ENCODE measurements at places on chromosomes 13 and 19. TPM values are rescaled to one million over a fixed set of nuclear protein-coding genes. Genes with fewer than 3 reads are reported as not detected.

Gene PCP2
- total RNA-seq, result 9.3 TPM

Gene OPA3
- 11.2 TPM for total RNA-seq

Gene KIR3DL1
- not detected for total RNA-seq

Gene KISS1R
- total RNA-seq, result 0.56 TPM

Gene CEACAM8
- not detected for total RNA-seq

DNA sequence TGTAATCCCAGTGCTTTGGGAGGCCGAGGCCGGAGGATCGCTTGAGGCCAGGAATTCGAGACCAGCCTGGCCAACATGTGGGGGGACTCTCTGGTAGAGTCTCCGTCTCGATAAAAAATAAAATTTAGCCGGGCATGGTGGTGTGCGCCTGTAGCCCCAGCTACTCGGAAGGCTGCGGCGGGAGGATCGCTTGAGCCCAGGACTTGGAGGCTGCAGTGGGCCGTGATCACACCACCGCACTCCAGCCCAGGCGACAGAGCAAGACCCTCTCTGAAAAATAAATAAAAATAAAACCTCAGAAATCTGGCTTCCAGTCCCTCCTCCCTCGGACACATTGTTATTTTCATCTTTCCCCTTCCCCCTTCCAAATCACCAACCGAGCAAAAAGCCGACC lies 332 bp downstream of the IRGQ start:
- no peak for DNase-seq

GRCh38 chr13:98285317-98285716 lies 108.2 kb upstream of the RNF113B start:
- no peak for DNase-seq

GRCh38 chr19:58325311-58326022 lies 1.3 kb upstream of the ZSCAN22 start:
- no peak for DNase-seq

DNA sequence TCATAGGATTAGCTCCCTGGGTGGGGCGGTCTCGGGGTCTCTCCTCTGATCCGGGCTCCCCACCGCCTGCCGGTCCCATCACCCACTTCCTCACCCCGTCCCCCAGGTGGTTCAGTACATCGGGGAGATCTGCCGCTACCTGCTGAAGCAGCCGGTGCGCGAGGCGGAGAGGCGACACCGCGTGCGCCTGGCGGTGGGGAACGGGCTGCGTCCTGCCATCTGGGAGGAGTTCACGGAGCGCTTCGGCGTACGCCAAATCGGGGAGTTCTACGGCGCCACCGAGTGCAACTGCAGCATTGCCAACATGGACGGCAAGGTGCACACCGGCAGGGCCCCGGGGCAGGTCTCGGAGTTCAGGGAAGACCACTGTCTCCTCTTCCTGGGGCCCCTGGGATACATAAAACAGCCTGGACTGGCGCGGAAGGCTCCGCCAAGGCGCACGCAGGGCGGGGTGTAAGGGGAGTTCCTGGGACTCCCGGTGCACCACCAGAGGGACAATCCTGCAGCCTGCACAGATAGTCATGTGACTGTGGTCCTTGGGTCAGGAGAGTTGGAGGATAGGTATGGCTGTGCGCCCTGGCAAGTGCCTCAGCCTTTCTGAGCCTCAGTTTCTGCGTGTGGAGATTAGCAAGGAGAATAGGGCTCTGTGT lies 14.2 kb upstream of the PGLS start:
- no peak for DNase-seq

- DNase-seq, result peak; percentile 87
Measured at GRCh38 chr19:46728693-46729339, 11.9 kb upstream of the PRKD2 start.

DNA sequence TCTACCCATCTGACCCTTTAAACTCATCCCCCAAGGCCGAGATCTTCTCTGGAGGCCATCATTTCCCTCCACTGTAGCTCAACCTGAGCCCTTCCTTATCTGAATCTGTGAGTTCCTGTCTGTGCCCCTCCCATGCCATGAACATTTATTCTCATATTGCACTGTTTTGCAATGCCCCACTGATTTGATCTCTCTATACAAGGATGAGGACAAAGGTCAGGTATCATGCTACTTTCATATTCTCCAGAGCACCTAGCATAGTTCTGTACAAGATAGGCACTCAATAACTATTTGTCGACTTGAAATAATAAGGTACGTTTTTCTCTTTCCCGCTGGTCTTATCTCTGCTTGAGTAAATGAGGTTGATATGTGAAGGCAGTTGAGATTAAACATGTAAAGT lies 135.5 kb downstream of the KLF5 start:
- no peak for DNase-seq

DNA sequence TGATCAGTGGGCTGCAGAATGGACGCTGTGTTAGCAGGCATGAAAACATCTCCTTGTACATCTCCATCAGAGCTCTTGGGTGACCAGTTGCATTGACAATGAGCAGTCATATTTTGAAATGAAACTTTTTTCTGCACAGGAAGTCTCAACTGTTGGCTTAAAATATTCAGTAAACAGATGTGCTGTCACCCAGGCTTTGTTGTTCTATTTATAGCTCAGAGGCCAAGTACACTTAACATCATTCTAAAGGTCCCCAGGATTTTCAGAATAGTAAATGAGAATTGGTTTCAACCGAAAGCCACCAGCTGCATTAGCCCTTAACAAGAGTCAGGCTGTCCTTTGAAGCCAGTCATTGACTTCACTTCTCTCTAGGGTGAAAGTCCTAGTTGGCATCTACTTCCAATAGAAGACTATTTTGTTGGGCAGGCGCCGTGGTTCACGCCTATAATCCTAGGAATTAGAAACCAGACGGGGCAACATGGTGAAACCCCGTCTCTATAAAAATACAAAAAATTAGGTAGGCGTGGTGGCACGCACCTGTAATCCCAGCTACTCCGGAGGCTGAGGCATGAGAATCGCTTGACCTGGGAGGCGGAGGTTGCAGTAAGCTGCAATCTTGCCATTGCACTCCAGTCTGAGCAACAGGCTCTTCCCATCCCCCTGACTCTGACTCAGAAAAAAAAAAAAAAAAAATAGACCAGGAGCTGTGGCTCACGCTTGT lies 7.9 kb upstream of the PDE4A start:
- DNase-seq, result peak; percentile 73

GRCh38 chr19:31346184-31347059 lies 2.8 kb downstream of the TSHZ3 start:
- no peak for DNase-seq

- DNase-seq, result no peak
Measured at GRCh38 chr19:39074942-39075341, 9.2 kb upstream of the ACP7 start.

Measured in B cell (primary cell).